ENCODE measurements at places on chromosomes 7 and 10.

GRCh38 chr7:139855498-139856270, 26.6 kb downstream of the TBXAS1 start:
- DNase-seq: no peak

GRCh38 chr10:132248455-132249225, 59.1 kb downstream of the STK32C start:
- DNase-seq: peak; percentile 69

DNA sequence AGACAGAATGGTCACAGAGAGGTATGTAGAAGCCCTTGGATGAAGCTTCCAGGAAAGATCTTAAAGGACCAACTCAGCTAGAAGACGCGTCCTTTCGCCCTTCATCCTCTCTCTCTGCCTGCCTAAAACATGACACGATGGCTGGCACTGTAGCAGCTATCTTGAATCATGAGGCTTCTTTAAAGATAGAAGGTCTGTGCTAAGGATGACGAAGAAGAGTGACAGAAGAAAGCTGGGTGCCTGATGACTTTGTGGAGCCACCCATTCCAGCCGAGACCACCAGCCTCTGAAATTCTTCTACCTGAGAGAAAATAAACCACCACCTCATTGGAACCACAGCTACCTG, 25.5 kb downstream of the WDR86 start:
- no peak for DNase-seq

DNA sequence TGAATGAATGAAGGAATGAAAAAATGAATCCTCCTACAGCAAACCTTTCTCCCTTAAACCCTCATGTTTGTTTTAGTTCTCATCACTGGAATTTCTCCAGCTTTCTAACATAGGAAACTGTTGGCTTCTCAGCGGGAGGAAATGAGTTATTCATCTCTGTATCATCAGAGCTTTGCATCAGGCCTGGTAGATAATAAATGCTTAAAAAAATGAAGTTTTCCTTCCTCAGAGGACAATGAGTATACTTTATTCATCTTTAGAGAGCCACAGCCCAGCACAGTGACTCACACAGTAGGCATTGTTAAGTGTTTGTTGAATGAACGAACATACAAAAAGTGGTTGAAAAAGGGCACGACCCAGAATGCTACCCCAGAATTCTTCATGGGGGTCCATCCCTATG, 62.6 kb downstream of the COL13A1 start:
- DNase-seq: peak; percentile 63

GRCh38 chr7:135519871-135520270, 10.0 kb upstream of the CNOT4 start:
- no peak for DNase-seq

Data from hepatic stellate cell (primary cell).